SJCRH30 (cell line): ENCODE measurements at places on chromosomes 2 and 18.

GRCh38 chr18:24246143-24246542 is 107.3 kb downstream of the CABYR start:
- no peak for DNase-seq

DNA sequence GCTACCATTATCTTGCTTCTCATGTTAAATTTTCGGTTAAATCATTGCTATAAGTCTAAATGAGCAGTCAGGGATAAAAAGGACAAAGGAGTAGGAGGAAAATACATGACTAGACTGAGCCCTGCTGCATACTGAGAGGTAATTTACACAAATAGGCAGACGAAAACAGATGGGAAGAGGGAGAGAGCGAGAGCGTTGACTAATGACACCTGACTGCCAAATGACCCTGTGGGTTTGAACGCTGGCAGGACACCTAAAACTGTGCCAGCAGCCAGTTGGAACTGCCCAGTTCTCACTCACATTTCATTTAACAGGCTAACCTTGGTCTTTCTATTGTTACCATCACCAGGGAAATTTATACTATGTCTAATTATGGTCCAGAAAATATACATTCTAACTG is 978.2 kb downstream of the CPS1 start:
- no peak for DNase-seq

- DNase-seq = no peak
These were observed 193.1 kb downstream of the ACOXL start for GRCh38 chr2:110925479-110925878.

DNA sequence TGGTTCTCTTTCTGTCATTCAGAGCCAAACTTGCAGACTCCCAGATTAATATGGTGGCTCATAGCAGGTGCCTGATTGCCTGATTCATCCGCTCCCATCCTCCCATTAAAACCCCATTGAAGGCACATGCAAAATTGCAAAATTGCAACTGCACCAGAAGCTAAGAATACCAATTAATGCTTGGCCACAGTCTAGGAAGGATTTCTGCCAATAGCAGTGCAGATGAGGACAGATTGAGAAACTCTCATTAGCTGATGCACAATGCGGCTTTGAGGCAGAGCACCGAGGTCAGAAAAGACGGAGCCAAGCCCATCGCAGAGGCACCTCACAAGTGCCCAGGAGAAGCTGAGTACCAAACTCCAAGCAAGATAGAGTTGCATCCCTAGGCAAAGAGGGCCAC is 172.8 kb downstream of the ARL4C start:
- DNase-seq = no peak

DNA sequence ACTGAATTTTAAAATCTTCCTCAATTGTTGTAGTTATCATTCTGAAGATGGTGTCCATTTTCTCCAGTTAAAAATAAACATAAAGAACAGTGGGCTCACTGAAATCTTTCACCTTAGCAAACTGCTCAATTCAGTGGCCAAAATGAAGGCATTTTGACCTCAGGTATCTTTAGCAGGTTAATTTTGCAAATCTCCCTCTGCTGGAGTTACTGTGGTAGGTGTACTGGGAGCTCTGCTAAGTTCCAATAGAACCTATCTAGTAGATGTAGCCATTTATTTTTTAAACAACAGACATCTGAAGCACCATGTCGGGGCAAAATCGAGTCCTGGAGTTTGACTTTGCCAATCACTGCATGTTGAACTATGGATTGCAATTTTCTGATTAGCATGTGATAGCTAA is 177.1 kb downstream of the IRS1 start:
- DNase-seq = no peak

- DNase-seq = peak; percentile 62
These were observed 15.5 kb upstream of the SIX2 start for GRCh38 chr2:45024600-45025291.

GRCh38 chr2:133667968-133668367 is 99.7 kb upstream of the NCKAP5 start:
- DNase-seq = no peak

- peak; percentile 90 for DNase-seq
These were observed 178.2 kb downstream of the ANAPC1 start for GRCh38 chr2:111705711-111706336.

- DNase-seq = no peak
These were observed 510.1 kb upstream of the SLC8A1 start for GRCh38 chr2:40962026-40962425.

- no peak for DNase-seq
These were observed 56.7 kb upstream of the ZNF236 start for GRCh38 chr18:76765649-76766048.

- DNase-seq = no peak
These were observed 25.2 kb upstream of the SIX3 start for GRCh38 chr2:44916291-44916690.

DNA sequence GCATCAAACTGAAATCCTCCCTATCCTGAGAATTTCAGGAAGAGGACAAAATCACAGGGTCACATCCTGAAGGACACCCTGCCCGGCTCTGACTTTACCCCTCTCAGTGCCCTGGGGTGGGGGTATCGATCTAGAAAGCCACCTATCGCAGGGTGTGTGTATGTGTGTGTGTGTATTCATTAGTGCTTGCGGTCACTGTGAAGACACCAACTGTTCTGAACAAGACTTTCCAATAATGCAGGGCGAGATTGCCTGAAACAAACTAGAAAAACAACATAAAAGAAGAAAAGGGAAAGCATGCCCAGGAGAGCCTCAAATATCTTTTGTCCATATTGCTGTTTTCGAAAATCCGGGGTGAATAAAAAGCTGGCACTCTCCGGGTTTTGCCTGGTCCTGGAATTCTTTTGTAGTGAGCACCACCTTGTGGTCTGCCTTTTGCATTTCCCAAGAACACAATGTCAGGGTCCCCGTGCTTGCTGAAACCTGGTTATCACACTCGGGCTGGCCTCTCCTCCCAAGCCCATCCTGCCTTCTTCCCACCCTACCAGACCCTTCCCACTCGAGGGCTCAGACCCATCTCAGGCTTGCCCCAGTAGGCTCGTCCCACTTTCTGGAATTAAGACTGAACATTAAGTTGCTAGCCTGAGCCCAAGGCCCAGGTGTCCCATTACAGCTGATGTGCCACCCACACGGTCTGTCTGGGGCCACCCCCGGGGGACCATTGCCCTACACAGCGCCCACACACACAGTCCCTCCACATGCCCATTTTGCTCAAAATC is 25.0 kb upstream of the COPS8 start:
- DNase-seq = peak; percentile 93

DNA sequence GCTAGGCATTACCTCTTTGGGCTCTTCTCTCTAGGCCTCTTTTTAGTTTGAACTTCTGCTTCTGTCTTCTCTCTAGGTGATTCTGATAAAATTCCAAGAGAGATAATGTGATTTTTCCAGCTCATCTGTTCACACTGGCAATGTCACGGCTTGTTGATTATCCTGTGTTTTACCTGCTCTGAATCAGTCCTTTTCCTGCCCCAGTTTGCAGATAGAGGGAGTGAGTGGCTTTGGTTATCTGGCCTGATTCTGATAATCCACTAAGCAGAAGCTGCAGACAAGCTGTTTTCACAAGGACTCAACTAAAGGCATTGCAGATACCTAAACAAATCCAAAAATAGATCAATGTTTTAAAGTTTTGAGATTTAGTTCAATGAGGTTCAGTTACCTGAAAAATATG is 111.9 kb downstream of the DCC start:
- DNase-seq = peak; percentile 52
